NCI-H1930 (cell line): ENCODE measurements at places on chromosomes 6 and 20.

DNA sequence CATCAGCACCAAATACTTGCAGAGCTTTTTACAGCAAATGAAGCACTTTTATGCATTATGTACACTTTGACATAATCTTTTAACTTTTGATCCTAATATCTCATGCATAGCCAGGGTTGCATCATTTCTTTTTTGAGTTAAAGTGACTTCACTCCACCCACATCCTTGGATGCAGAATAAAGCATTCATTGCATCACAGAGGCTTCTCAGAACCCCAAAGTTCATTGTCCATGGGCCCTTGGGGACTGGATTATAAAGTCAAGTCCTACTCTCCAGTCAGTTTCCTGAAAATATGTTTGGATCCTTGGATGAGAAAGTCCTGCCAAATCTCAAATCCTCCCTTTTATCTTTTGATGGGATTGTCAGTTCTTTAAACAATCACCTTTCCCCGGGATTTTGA is 10.6 kb upstream of the EFHC1 start:
- no peak for DNase-seq

- no peak for DNase-seq
Observed at GRCh38 chr6:157187182-157188083, 135.9 kb downstream of the TMEM242 start.

DNA sequence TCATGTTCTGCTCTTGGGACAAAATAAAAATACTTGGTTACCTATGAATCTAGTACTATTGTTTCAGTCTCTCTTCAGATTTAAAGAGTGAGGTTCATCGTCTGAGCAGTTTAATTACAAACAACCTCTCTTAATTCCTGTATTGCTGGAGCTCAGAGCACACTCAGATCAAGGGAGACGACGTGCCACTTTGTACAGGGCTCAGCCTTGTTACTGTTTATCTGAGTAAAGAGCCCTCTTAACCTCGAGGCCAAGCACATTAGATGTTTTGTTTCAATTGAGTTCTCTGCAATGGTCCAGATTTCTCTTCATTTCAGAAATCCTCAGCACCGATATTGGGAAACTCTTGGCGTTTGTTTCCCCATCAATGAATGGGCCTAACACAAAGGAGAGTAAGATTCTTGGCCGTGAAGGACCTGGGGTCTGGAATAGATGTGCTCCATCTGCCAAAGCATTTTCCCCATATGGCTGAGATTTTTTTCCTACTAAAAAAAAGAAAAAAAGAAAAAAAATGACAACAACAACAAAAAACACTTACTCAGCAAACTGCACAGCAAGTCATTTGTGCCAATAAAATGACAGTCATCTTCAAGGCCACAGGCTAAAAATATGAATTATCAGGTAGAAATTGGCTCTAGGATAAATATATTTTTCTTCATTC is 82.6 kb upstream of the CCN6 start:
- no peak for DNase-seq

DNA sequence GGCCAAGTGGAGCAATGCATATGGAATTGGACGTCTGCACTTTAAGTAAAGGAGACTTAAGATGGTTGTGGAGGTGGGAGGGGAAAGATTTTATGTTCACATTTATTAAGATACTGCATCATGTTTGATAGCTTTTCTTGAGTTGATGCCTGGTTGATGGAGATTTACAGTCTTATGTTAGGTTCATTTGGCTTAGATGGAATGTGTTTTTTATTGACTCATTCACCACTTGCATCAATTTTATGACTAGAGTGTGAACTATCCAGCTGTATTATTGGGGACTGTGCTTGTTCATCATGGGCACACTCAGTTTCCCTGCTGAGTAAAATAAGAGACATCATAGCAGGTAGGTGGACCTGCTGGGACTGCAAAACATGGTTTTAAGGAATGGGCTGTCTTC is 91.2 kb upstream of the SCP2D1 start:
- no peak for DNase-seq

DNA sequence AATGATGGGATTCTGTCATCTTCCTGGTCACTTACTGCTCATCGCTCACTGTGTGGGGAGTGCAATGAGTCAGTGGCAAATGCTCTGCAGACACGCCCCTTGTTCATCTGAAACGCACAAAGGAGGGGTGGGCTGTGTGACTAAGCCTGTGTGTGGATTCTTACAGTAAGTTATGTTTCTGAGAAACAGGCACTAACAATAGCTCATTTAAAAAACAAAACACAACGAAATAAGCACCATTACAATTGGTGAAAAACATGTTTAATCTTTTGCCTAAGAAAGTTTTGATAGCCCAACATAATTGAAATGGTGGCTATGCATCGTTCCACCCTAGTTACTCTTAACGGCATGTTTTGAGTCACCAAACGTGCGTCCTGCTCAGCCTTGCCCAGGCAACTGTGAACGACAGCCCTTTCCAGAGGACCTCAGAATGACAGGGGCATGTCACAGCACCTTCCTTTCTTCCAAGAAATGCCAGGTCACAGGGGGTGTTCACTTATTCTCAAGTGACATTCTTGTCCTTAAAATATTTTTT is 118.4 kb upstream of the SGK1 start:
- DNase-seq, result no peak

DNA sequence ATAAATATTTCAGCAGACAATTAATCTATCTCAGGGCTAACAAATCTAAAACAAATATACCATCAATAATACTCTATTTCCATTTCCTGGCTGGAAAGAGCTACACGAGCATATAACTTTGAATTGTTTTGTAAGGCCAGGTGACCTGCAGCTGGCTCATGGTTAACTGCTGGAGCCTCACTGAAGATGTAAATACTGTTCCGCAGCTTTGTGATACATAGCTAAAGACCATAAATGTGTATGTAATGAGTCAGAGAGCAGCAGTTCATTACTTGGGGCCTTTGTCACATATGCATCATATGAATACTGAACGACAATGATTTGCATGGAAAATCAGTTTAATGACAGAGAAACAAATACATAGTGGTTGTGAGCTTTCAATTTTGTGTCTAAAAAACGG is 109.4 kb upstream of the CCN2 start:
- DNase-seq, result no peak
